ENCODE measurements at places on chromosomes 4 and X.

GRCh38 chrX:35726176-35726575 is 72.0 kb upstream of the MAGEB16 start:
- DNase-seq: peak; percentile 12

- peak; percentile 40 for DNase-seq
Observed at GRCh38 chr4:76665153-76665552, 230.1 kb downstream of the SHROOM3 start.

GRCh38 chr4:40763228-40763716 is 13.5 kb downstream of the NSUN7 start:
- DNase-seq: peak; percentile 79

- no peak for DNase-seq
Observed at GRCh38 chr4:70700712-70701111, 12.4 kb downstream of the UTP3 start.

- no peak for DNase-seq
Observed at GRCh38 chr4:64489628-64490027, 80.4 kb upstream of the TECRL start.

DNA sequence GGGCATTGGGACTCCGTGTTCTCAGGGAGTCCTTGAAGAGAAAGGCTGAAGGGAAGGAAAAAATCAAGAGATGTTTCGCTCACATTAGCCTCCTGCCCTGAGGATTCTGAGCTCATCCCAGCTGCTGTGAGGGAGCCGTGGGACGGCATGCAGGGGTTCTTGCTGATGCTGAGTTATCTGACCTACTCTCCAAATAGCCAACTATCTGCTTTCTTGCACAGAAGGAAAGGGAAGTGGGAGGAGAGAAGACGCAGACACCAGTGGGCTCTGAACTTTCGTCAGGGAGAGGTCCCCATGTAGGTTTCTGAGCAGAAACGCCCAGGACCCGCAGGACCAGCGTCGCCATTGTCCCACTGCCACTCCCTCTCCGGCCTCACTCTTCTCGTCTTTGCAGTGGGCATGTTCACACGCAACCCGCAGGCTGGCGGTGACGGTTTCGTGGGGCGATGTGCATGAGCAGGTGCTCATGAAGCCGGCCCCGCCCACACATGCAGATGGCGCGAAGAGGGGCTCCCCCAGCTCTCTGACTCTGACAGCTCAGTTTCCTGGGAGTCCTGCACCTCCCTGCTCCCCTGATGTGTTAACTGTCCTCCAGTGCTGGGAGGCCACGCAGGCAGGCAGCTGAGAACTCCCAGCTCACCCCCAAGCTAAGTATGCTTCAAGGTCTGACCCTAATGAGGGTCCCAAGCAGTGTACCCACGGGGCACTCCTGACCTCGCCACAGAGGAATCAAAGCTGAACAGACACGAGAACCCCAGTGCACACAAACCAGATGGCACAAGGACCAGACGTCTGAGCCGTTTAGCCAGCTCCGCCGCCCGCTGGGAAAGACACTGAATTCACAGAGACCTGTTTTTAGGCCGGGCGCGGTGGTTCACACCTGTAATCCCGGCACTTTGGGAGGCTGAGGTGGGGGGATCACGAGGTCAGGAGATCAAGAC is 13.6 kb upstream of the ABLIM2 start:
- no peak for DNase-seq

GRCh38 chr4:2793586-2794485 is 951 bp downstream of the SH3BP2 start:
- peak; percentile 58 for DNase-seq
